ENCODE measurements at places on chromosomes 3 and 15.

- no peak for DNase-seq
Measured at GRCh38 chr15:96992817-96993216, 662.3 kb downstream of the NR2F2 start.

DNA sequence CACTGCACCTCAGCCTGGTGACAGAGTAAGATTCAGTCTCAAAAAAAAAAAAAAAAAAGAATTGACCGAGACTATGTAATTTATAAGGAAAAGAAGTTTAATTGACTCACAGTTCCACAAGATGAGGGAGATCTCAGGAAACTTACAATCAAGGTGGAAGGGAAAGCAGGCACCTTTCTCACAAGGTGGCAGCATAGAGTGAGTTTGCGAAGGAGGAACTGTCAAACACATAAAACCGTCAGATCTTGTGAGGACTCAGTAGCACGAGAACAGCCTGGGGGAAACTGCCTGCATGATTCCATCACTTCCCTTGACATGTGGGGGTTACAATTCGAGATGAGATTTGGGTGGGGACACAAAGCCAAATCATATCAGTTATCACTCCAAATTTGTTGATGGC lies 380.9 kb downstream of the EDEM1 start:
- no peak for DNase-seq

DNA sequence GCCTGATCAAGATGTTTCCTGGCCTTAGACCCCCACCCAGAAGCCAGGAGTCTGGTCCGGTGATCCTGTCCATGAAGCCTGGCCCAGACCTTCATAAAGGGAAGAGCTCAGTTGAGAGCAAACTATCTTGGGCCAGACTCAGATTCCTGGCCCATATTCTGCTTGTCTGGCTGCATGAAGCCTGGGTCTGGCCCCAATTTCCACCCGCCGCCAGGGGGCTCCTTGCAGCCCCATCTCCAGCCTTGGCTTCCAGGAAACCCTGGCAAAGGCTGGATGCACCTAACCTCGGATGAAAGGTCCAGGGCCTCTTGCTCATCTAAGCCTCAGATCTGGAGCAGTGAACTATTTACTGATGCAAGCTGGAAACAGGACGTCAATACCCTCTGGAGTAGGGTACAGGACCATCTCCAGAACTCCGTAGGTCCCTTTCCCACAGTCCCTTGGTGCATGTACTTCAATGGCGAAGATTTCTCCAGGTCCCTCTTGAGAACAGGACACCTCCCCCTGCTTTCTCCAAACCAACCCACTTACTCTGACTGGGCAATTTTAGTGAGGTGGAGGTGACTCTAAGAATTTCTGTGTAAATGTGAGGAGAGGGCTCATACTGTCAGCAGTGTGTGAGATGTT lies 5.6 kb downstream of the FOXL2 start:
- DNase-seq = no peak

DNA sequence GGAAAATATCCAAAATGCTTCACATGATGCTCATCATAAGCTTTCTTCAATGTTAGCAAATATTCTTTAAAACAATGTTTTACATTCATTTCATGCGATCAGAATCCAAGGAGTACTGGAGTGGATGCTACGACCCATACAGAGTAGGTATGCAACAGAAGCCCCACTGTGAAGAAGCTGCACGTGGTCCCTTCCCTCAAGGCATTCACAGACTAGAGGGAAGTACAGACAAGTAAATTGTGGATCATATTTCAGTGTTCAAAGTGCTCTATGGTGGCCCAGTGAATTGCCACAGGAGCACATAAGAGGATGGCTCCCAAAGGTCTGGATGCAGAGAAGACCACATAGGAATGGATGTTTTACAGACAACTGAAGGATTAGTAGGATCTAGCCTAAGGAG lies 789.9 kb downstream of the IGSF11 start:
- DNase-seq = no peak

- DNase-seq = no peak
Measured at GRCh38 chr3:10937141-10937825, 55.3 kb upstream of the SLC6A1 start.

- no peak for DNase-seq
Measured at GRCh38 chr15:76382987-76383728, 46.6 kb downstream of the ISL2 start.

GRCh38 chr3:186307594-186308221 lies 54.3 kb downstream of the DGKG start:
- no peak for DNase-seq

GRCh38 chr3:161893972-161894371 lies 397.4 kb downstream of the OTOL1 start:
- DNase-seq = no peak

DNA sequence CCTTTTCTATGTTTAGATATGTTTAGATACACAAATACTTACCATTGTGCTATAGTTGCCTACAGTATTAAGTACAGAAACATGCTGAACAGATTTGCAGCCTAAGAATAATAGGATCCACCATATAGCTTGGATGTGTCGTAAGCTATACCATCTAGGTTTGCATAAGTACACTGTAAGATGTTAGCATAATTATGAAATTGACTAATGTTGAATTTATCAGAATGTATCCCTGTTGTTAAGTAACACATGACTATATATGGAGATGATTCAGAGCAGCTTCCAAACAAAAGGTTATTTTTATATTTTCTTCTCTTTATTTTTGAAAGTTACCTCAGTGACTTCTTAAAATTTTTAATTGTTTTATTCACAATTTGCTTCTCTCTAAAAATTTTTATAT lies 2.4 kb downstream of the SLC28A2 start:
- DNase-seq = no peak
